Cerebellar nuclear complex (tissue), 1 donor: ENCODE measurements at places on chromosomes 5 and 9.

- no peak for DNase-seq
These were observed 37.2 kb downstream of the KDM4C start for GRCh38 chr9:6794936-6795335.

- no peak for DNase-seq
These were observed 19.4 kb downstream of the USP20 start for GRCh38 chr9:129854588-129855110.

- no peak for DNase-seq
These were observed 35.7 kb upstream of the HMGCS1 start for GRCh38 chr5:43348861-43349363.

DNA sequence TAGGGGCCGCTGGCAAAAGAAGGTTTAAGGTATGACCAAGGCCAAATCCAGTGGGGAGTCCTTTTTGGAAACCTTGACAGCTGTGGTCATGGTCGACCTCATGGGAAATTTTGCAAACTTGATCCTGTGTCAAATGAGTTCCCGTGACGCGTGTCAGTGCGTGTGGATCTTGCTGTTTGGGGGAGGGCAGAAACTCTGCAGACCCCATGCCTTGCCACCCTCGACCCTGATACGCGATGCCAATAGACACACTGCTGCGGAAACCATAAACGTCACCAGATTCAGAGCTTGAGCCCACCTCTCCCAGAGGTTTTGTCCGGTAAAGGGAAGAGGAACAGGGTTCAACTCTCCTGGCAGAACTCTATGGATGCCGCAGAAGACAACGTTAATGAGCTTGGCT, 104.7 kb downstream of the ADAMTS2 start:
- DNase-seq, result no peak

DNA sequence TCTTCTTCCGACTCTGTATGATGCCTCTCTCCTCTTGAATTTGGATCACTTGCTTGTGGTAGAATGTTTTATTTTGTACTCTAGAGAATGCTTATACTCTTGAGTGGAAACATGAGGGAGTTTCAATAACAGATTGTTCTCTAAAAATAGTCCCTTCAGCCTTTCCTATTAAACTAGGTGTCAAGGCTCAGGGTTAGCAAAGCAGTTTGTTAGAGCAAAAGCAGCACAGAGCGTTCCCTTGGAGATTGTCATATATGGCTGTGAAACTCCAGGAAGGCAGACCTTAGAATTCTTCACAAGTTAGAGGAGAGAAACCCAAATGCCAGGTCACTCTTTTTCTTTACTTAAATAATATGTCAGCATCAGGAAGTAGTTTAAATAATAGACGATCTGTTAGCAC, 33.0 kb downstream of the MAMDC2 start:
- DNase-seq, result no peak

DNA sequence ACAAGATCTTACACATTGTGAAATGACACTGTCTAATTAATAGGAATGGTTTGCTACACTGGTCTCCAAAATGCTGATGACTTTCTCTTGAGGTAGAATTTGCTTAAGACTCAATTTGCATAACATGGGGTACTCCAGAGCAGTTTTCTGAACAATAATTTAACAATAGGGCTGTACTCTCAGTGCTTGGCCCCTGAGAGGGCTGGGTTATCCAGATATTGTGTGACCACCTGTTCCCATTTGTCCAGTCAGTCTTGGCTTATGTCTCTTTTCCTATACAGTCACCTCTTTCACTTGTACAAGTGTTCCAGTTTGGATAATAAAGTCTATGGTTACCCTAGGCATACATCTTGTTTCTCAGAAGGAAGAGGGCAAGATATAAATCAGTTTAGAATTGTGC, 17.9 kb downstream of the ZSWIM6 start:
- DNase-seq, result no peak

DNA sequence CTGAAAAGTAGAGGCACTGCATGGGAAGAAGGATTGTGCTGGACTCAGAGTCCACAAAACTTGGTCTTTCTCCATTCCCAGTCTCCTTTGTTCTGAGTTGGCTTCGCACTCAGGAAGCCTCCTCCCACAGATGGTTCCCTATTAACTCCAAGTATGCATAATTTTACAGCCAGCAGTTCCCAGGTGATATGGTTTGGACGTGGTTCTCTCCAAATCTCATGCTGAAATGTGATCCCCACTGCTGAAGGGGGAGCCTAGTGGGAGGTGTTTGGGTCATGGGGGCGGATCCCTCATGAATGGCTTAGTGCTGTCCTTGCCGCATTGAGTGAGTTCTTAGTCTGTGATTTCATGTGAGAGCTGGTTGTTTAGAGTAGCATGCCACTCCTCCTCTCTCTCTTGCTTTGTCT, 86.6 kb downstream of the FEM1C start:
- no peak for DNase-seq

DNA sequence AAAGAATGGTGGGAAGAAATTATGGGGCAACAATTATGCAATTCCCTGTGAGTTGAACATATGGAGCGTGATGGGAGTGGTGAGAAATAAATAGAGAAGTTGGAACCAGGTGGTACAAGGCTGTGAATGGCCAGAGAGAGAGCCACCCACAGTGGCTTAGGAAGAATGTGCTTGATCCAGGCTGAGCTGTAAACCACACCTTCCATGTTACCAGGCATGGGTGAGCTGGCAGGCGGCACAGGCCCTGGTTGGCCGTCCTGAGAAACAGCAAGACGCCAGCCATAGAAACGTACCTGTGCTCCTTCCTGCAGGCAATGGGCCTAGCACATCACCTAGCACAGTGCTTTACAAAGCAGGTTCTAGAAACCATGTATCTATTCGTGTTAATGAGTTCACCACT, 74.3 kb downstream of the EPB41L4B start:
- no peak for DNase-seq

DNA sequence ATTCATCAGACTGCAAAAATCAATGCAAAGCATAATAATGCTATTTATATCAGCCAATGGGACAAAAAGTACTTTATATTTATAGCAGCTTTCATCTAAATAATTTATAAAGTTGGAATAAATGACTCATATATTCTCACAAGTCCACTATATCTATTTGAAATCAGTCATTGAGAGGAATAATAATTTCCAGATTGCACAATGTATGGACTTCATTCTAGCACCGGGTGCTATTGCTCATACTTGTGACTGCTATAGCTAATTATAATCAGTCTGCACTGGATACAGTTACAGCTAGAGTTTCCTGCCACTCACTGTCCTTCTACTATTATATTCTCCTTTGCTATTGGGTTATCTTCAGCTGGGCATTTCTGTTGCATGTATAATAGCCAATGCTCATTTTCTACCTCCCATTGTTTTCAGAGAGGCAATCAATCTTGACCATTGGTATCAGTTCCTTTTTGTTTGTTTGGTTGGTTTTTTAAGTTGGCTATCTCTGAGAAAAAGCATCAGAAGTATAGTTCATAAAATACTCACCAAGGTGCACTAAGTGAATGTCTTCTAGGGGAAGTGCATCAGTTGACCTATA, 1.9 kb downstream of the CDH18 start:
- DNase-seq, result peak; percentile 49

- no peak for DNase-seq
These were observed 316.7 kb downstream of the SLIT3 start for GRCh38 chr5:168984135-168984675.

- no peak for DNase-seq
These were observed 36.9 kb downstream of the SPOCK1 start for GRCh38 chr5:137462265-137462590.

- DNase-seq, result no peak
These were observed 420.1 kb upstream of the MEF2C start for GRCh38 chr5:89303033-89303480.

DNA sequence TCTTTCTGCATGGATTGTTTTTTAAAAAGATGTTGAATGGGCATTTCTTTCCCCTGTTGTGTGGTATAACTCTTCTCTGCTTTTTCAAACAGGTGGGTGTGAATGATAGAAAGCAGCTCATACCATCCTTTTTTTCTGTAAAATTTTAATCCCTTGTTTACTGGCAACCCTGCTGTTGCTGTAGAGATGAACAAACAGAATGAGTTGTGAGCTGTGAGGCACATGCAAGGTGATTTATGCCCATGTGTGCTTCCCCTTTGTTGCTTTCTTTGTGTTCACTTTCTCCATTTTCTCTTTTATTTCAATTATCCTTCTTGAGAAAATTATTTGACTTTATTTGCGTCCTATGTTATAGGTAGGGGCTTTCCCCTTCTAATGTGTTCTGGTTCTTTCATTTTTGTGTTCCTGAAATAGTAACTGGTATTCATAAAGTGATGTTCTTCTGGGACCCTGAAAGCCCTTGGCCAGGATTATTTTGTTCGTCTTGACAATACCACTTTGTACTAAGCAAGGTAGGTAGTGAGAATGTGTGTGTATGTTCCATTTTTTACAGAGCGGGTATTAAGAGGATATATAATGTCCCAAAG, 79.9 kb downstream of the AOPEP start:
- DNase-seq, result no peak

DNA sequence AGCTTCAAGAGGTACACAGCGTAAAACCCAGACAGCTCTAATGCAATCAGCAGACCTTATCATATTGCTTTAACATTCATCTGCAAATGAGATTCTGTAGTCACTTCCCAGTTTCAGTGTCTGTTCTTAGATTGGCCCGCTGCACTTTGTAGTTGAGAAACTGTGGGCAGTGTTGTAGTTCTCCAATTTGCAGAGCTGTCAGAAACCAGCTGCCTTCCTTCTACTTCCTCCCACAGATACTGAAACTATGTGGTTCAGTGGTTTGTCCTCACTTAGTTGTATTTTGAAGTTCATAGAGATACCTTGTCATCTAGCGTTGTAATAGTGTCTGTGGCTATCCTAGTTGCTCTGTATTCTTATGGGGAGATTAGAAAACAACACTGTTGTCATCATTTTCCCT, 39.6 kb upstream of the TRIM36 start:
- no peak for DNase-seq

DNA sequence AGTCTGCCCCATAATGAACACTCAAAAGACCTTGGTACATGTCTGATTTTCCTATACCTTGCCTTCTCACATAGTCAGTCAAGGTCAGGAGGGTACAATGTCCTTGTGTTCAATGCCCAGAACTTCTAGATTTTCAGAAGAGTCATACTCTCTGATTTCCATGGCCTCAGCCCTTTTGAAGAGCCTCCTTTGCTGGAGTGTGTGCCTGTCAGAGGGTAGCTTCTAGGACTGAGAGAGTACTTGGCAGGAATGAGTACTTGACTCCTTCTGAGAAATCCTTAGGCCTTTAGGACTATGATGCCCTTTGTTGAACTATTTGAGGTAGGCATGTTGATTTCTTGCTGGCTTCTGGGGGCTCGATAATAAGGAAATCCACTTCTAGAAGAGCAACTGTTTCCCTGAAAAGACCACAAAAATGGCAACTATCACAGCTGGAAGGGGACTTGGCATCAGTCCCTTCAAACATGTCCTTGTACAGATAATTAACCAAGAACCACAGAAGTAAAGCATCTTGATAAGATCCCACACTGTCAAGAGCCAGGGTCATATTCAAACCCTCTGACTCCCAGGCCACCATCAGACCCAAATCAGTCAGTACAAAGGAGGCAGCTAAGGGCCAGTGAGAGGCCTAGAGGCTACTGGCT, 10.6 kb upstream of the MEGF9 start:
- DNase-seq, result no peak

- DNase-seq, result no peak
These were observed 534 bp downstream of the ERP44 start for GRCh38 chr9:100098046-100098886.

DNA sequence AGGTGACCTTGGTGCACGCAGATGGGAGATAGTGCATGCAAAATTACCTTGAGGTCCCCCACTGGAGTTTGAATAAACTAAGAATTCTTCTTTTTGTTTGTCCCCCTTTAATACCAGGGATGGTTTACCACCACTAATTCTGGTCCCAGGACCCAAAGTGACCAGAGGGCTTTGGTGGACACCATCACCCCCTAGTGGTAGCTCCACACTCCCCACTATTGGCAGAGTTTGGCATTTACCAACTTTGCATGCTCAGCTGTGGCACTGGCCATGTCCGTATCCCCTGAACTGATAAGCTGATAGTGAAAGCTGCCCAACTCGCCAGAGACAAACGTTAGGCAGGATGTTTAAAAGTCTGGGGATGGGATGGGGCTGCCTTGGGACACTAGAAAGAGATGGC, 3.3 kb downstream of the ASTN2 start:
- DNase-seq, result peak; percentile 47

GRCh38 chr5:173998531-173998930, 9.6 kb downstream of the C5orf47 start:
- DNase-seq, result no peak

- DNase-seq, result no peak
These were observed 29.8 kb downstream of the MED27 start for GRCh38 chr9:132049900-132050299.

DNA sequence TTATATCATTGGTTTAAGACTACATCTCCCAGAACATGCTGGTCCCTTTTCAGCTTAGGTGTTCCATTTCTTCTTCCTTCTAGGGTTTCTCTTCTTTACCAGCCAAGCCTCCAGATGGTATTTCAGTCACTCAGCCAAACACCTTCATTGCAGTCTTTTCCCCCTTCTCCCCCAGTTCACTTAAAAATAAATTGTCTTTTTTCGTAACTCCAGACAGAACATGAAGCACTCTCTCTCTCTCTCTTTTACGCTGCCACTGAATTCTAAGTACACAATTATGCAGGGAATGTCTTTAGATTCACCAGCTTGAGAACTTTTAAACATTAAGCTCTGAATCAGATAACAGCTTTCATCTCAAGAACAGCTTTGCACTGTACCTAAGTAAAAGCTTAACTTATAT, 419.7 kb upstream of the BRINP1 start:
- DNase-seq, result no peak

DNA sequence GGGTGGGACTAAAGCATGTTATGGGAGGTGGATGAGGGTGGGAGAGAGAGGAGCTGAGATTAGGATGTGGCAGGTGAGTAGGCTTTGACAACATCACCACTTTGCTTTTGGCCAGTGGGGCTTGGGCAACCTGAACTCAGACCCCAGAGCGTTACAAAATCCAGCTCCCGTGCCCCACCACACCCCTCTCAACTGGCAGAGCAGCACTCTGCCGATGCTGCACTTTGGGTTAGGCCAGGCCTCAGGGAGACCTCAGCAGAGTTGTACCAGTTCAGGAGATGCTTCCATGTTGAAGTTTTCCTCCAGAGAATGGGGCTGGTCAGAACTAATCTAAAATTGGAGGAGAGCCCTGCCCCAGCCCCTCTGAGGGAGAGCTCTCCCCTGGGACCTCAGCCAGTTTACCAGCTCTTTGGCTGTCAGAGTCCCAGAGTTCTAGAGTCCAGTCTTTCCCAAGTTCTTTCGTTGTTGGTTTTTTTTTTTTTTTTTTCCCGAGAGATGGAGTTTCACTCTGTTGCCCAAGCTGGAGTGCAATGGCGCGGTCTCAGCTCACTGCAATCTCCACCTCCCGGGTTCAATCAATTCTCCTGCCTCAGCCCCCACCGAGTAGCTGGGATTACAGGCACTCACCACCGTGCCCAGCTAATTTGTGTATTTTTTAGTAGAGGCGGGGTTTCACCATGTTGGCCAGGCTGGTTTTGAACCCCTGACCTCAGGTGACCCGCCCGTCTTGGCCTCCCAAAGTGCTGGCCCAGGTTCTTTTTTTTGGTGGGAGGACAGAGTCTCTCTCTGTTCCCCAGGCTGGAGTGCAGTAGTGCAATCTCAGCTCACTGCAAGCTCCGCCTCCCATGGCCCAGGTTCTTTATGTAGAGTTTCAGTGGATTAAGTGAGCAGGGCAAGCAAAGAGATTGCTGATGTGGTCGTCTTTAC, 17.8 kb downstream of the NUDT2 start:
- DNase-seq, result no peak
